Effector CD4-positive, alpha-beta T cell (primary cell): ENCODE measurements at places on chromosomes 12 and 14.

- DNase-seq = no peak
Observed at GRCh38 chr14:93709249-93709648, 79.0 kb downstream of the PRIMA1 start.

GRCh38 chr14:21825149-21825743 is 151.6 kb upstream of the OR4E1 start:
- peak; percentile 20 for DNase-seq

DNA sequence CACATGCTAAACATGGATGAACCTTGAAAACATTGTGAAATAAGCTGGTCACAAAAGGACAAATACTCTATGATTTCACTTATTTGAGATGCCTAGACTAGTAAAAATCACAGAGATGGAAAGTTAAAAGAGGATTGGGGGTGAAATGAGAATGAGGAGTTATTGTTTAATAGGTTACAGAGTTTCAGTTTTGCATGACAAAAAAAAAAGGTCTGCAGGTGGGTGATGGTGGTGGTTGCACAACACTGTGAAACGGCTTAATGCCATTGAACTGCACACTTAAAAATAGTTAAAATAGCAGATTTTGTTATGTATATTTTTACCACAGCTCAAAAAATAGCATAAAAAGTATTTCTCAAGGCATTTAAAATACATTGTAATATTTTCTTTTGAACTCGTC is 151.9 kb upstream of the NRXN3 start:
- DNase-seq = no peak

- DNase-seq = no peak
Observed at GRCh38 chr14:50533806-50534205, 1.4 kb upstream of the MAP4K5 start.

- DNase-seq = no peak
Observed at GRCh38 chr14:104882325-104882973, 17.4 kb downstream of the CEP170B start.

DNA sequence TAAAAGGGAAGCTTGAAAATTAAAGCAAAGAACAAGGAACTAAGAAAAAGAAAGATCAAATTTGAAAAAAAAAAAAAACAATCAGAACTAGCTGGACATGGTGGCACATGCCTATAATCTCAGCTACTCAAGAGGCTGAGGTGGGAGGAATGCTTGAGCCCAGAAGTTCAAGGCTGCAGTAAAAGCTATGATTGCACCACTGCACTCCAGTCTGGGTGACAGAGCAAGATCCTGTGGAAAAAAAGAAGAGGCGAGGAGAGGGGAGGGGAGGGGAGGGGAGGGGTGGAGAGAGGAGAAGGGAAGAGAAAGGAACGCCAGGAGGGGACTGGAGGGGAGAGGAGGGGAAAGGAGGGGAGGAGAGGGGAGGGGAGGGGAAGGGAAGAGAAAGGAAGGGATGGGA is 43.0 kb downstream of the EEA1 start:
- DNase-seq = no peak

- DNase-seq = no peak
Observed at GRCh38 chr14:54420478-54421142, 20.6 kb downstream of the CNIH1 start.

DNA sequence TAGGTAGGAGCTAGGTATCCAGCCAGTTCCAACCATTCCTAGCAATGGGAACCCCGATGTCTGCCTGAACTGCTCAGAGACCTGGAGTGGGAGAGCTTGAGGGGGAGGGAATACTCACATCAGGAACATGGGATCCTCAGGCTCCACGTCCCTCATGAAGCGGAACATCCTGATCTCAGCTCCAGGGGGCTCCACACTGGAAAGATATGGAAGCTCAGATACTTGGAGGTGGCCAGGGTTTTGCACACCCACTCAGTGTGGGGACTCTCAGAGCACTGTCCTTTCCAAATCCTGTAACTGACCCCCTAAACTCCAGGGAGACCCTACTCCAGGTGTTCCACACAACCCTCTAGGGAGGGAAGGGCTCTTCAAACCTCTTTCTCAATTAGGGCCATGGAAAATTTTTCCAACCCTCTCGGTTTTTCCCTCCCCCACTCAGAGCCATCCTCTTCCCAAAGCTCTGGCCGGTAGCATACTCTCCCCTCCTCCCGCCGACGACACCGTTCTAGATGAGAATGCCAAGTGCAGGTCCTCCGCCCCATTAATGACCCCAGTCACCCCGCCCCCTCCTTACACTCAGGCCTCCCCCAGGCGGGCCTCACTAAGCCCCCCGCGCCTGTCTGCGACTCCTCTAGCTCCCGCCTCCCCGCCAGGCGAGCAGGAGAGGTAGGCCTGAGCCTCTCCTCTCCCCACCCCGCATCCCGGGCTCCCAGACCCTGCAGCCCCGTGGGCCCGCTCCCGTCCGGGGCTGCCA is 597 bp downstream of the MLF2 start:
- peak; percentile 18 for DNase-seq

- DNase-seq = no peak
Observed at GRCh38 chr14:55536204-55536708, 43.8 kb upstream of the KTN1 start.

DNA sequence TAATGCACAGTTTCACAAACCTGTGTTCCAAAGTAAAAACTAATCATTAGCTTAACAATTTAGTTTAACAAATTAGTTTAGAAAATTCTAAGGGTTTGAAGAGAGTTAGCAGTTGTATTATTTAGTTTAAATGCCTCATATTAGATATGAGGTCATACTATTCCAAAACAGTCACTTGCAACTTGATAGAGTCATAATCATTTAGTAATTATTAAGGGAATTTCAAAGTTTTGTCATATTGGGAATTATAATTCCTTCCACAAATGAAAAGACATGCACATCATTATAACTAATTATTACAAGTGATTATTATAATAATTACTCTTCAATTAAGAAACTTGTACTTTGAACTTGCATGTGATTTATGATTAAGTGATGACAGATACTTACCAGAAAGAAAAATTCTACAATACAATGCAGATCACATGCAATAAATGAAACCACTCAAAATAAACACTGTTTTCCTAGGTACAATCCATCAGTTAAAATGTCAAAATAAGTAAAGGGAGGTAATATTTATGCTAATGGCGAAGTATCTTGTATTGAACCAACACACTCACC is 66.1 kb downstream of the TMTC1 start:
- no peak for DNase-seq

- DNase-seq = no peak
Observed at GRCh38 chr14:90813442-90813841, 2.8 kb downstream of the TTC7B start.

GRCh38 chr12:128121424-128121823 is 145.5 kb upstream of the TMEM132C start:
- no peak for DNase-seq

DNA sequence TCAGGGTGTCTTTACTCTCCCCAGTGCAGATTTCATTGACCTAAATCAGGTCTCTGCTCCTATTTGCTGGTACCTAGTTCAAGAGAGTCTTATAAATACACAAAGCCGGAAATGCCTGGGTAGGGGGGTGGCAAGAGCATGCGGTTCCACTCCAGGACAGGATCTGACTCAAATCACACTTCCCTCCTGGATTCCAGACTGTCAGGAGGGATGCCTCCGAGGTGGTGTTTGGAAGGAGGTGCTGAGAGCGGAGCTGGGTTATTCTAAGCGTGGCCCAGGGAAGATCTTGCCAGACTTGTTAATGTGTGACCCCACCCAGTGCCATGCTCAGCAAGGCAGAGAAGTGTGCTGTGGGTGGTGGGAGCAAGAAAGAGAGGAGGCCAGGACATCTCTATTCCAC is 49.8 kb downstream of the B4GALNT3 start:
- DNase-seq = no peak

- DNase-seq = no peak
Observed at GRCh38 chr12:38157274-38157932, 159.2 kb upstream of the ALG10B start.

GRCh38 chr12:93230326-93230720 is 147.4 kb upstream of the NUDT4 start:
- DNase-seq = no peak

DNA sequence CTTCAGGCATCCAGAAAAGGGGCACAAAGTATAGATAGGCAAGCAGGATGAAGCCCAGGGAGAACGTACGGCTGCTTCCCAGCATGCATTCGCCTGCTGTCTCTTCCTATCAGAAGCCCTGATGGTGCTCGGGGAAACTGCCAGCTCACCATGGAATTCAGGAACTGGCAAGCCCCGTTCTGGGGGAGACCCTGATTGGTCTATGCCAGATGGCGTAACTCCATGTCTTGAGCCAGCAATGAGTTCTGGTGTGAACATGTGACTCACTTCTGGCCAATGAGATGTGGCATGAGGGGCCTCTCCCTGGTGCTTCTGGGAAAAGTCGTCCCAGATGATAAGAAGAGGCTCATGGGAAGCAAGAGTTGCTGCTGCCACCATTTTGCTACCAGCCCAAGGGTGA is 270.8 kb downstream of the BCL11B start:
- DNase-seq = no peak

GRCh38 chr14:53793790-53794505 is 162.7 kb downstream of the BMP4 start:
- no peak for DNase-seq
